CD4-positive, alpha-beta T cell treated with Interferon alpha-2 for 1 hour (primary cell): ENCODE measurements at places on chromosomes 12 and 14.

- no peak for DNase-seq
These were observed 562 bp upstream of the GLIPR1L2 start for GRCh38 chr12:75390156-75390898.

DNA sequence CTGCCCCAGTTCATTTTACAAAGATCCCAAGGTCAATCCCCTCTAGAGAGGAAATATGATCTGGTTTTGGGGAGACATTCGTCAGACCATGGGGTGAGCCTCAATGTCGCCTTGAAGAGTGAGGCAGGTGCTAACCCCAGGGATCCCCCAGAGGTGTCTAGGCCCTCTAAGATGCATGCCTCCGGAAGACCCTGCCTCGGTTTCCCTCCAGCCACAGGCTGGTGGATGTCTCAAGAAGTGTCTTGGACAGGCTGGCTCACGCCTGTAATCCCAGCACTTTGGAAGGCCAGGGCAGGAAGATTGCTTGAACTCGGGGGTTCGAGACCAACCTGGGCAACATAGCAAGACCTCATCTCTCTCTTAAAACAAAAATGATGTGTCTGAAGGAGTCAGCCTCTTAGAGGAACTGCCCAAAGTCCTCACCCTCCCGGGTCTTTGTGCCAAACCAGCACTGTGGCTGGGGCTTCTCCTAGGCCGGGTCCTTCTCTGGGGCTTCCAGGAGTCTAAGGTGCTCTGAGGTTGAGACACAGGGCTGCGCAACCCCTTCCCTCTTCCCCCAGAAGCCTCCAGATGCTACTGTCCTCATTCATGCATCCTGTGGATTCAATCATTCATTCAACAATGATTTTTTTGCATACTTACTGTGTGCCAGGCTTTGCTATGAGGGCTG is 24.7 kb upstream of the BEGAIN start:
- no peak for DNase-seq

DNA sequence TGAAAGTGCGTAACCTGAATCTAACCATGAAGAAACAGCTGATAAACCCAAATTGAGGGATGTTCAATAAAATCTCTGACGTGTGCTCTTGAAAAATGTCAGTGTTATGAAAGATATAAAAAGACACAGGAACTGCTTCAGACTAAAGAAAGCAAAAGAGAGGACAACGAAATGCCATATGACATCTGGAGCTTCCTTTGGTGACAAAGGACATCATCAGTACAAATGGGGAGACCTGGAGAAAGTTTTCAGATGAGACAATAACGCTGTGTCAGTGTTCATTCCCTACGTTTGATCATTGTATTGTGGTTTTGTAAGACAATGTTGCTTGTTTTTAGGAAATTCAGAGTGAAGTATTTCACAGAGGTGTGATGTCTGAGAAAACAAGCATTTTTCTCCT is 125.9 kb upstream of the MAP1LC3B2 start:
- no peak for DNase-seq

DNA sequence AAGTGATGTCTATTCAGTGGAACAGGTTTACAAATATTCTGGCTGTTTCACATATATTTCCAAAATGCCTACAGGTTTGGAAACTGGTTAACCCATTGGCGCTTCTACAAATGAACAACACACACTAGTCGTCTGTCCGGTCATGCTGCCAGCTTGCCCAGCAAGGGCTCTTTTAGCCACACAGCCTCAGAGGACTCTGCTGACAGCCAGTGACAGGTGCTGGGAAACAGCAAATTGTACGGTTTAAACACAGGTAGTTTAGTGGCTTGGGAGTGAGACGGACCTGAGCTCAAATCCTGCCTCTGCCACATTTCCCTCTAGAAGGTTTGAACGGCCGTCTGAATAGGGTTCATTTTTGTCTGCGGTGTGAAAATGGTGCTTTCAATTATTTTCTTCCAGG is 53.8 kb downstream of the MOK start:
- no peak for DNase-seq

DNA sequence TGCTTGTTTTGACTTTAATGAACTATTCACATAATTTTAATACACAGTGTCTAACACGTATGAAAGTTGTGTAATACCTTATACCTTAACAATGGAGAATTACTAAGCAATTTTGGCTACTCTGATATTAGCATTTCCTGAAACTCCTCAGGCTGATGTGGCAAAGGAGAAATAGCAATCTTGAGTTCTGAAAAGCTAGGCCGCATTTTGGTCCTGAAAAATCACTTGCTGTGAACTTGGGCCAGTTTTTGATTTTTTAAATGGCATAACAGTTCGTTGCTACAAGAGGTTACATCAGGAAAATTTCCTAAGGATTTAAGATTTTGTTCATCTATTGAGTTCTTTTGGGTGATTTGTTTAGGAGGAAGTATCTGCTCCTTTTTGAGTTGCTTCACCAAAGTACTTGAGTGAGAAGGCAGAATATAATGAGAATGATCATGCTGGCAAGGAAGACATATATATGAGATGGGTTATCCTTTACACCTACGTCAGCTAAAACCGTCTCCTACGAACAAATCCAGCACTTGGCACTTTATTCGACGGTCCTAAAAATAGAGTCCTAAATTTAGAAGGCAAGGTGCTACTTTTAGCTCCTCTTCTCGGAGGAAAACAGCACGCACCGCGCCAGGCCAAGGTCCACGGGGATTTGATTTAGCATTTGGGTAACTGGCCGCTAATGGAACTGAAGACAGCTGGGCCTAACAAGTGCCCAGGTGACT is 32.2 kb downstream of the MIA2 start:
- no peak for DNase-seq

- DNase-seq = no peak
These were observed 193.3 kb downstream of the ANO4 start for GRCh38 chr12:100987552-100988521.

GRCh38 chr14:102318781-102319276 is 717 bp upstream of the ZNF839 start:
- DNase-seq = no peak

DNA sequence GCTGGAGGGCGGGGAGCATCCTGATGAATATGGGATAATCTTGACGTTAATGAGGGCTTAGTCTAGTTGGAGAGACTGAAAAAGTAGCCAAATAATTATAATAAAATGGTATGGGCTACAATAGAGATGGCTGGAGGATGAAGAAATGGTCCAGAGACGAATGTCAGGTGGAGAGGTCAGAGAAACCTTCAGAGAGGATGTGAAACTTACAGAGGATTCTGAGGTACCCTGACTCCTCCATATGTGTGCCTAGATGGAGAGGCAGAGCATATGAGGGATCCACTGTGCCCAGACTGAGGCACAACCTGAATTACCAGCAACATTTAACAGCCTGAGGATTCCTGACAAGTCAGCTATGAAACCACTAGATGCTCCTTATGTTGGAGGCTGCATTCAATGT is 417.0 kb downstream of the ATP23 start:
- DNase-seq = no peak

GRCh38 chr14:64720131-64720576 is 15.9 kb downstream of the PLEKHG3 start:
- DNase-seq = no peak

- no peak for DNase-seq
These were observed 13.7 kb upstream of the AJUBA start for GRCh38 chr14:22995889-22996625.

- DNase-seq = no peak
These were observed 257.2 kb upstream of the PRICKLE1 start for GRCh38 chr12:42846782-42847181.
